ENCODE measurements at places on chromosomes 12 and 14.

- no peak for DNase-seq
These were observed 25.5 kb downstream of the ADIPOR2 start for GRCh38 chr12:1716215-1716862.

DNA sequence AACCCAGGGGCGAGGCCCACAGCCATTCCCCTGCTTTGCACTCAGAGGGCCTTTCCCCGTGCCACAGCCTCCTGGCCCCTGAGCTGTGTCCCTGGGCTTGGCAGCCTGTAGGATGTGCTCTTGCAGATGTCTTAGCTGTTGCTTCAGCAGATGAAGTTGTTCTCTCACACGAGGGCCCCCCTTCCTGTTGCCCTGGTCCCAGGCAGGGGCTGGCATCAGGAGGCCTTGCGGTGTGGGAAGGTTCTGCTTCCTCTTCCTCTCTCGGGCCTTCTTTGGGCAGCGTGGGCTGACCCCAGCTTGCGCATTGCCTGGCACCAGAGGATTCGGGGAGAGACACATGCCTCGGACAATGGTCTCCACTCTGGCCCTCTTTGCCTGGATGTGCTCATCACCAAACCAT lies 12.7 kb downstream of the PROX2 start:
- DNase-seq = no peak

DNA sequence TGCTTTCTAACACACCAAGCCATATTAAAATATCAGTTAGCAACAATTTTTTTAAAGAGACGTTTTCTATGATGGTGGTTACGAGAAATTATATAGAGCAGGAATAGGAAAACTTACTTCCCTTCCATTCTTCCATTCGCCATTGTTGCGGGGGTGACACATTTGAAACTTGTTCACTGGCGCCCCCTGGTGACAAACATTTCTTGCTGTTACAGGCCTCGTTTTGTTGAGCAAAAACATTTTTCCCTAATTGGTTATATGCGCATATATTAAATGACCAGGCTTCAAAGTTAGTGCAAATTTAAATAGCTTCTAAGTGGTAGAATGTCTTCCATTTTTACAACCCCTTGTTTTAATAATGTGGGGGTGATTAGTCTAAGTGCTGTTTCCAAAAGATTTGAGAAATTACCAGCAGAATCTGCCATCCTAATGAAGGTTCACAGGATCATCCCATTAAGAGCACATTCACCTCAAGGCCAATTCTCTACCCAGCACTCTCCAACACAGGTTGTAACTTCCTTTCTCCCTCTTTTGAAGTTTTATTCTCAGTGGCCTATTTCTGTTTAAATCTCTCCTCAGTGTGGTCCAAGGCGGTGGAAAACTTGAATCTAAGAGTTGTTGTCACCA lies 1124.7 kb downstream of the FLRT2 start:
- DNase-seq = no peak

DNA sequence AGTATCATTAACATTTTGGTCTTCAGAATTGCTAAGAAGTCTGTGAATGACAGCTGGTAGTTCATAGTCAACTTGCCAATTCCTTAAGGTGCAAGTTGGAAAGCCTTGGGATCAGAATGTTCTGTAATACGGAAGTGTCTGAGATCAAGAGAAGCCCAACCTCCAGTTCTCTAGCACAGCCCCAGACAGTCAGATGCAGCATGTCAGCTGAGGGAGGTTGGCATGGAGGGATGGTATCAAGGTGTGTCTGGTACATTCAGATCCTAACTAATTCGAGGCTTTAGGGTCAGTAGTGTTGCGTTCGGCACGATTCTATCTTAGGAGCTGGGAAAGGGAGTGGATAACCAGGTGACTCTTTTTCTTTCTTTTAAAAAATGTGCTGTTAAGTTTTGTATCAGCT lies 38.3 kb downstream of the FNTB start:
- no peak for DNase-seq

GRCh38 chr14:74195623-74196022 lies 43.6 kb upstream of the VSX2 start:
- no peak for DNase-seq

DNA sequence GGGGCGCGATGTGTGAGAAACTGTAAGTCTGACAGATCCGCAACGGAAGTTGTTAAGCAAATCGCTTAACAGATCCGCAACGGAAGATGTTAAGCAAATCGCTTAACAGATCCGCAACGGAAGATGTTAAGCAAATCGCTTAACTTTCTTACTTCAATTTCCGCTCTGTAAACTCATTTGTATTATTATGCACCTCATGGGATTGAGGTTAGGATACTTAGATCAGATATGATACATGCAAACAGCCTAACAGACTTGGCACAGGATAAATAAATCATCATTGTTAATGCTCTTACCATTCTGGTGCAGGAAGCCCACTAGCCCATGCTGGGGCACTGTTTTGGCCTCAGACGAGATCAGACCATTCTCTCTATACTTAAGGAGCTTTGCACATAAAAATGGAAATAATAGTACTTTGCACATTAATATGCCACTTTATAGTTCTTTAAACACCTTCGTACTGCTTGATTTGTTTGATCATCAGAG lies 399 bp downstream of the NCAPD2 start:
- DNase-seq = no peak

DNA sequence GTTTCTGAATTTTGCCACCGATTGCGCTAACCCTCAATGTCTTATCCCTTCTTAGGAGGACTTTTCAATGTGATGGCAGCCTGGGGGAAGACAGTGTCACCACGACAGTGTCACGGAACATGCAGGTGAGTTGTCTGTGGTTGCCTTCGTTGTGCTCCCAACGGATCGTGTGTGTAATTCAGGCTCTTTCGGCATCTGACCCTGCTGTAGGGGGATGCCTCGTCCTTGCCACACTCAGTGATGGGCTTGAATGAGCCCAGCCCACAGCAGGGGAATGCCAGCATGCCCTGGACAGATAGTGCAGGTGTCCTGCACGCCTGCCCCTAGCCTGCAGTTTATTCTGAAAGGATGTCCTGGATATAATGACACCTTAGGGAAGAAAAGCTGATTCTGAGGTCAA lies 123.8 kb upstream of the RTL1 start:
- DNase-seq = no peak

DNA sequence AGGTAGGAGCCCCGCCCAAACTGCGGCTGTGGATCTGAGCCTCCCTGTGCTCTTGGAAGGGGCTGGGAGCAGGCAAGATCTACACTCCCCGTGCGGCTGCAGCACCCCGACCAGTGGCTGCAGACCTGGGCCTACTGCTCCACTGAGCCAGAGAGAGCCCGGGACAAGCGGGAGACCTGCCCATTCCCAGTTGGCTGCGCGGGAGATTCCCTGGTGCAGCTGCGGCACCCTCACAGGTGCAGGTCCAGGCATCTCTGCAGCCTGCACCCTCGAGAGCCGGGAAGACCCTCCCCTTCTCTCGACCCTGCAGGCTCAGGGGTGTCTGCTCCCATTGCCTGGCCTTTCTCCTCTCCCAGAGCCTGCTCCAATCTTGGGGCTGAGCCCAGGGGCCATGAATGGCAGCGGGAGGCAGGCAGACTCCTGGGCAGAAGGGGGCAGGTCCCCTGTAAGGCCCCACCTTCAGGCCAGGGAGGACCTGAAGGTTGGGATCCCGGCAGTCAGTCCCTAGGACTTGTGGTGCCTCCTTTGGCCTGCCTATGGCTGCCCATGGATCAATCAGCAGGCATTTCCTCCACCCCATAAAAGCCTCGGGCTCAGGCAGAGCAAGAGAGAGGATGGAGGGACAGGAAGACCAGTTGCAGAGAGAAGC lies 8.8 kb upstream of the A2M start:
- DNase-seq = no peak

DNA sequence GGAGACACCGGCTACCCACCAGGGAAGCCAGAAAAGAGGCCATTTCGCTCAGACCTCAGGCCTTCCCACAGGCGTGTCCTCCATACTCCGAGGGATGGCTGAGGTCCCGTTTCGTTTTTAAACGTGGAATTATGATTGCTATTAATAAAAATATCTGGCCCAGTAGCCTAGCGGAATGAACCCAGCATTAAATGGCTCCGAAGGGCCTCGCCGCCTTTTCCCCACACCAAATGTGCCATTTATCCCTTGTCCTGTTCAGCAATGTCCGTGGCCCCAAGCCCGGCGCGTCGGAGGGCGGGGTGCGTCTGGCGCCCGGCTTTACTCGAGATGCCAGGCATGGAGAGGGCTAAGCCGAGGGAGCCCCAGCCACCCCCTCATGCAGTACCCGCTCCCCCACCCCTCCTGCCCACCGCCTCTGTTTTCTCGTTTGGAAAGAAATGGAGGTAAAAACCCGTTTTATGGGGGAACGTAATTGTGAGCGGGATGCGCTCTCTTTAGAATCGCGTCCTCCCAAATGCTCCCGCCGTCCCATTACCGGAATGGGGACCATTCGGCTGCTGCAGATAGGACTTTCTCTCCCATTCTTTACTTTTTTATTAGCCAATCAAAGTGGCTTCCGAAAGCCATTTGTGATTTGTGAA lies 5.7 kb downstream of the HOXC8 start:
- no peak for DNase-seq

GRCh38 chr12:8678661-8679111 lies 16.1 kb upstream of the MFAP5 start:
- DNase-seq = peak; percentile 93

DNA sequence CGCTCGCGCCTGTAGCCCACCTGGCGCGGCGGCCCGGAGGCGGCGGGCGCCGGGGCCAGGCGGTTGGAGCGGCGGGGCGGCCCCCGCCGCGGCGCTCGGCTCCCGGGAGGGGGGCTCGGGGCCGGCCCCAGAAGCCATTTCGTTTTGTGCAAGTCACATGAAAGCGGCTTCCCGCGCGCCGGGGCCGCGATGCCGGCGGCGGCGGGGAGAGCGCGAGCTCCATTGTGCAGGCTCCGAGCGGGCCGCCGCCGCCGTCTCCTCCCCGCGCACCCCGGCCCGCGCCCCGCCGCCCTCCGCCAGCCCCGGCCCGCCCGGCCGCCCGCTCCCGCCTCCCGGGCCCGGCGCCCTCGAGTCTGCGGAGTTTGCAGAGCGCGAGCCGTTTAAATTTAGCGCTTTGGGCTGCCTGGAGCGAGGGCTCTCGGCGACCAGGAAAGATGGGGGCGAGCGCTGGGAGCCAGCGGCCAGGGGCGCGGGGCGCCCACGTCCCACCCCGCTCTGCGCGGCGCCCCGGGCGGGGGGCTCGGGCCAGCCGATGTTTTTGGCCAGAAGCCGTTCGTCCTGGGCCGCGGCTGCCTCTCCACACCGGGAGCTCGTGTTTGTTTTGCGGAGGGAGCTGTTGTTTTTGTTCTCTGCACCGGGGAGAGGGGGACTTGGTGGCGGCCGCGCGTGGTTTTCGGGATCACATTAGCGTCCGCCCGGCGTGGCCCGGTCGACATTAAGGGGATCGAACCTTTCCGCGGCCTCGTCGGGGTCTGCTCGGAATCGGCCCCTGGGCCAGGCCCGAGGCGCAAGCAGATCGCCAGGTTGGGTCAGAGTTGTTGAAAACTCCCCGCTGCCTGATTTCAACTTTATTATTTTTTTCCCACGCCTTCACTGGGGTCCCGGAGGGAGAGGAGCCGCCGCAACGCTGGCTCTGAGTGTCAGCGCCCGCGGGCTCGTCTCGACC lies 982 bp downstream of the BCL7A start:
- no peak for DNase-seq

DNA sequence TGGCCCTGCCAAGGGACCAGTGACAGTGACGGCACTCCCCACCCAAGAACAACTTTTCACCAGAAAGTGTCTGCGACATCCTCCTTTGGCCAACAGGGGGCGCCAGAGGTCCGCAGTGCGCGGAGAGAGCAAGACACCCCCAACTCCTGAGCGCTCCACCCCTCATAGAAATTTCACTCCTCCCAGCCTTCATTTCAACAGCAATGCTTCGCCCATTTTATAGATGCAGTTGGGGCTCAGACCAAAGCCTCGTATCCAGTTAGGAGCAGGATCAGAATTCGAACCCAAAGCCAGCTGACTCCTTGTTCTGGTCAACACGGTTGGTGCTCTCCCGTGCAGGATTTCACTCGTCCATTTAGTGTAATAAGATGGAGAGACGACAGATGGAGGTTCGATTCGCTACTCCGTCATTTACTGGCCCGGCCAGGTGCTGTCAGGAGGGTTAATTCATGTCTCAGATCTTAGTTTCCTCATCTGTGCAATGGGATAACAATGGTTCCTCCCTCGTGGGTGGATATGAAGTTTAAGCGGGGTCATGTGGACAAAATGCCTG lies 2.4 kb upstream of the POP5 start:
- peak; percentile 11 for DNase-seq

- DNase-seq = no peak
These were observed 79.3 kb downstream of the UNC79 start for GRCh38 chr14:93510056-93510455.

GRCh38 chr12:119989731-119990381 lies 820 bp downstream of the BICDL1 start:
- peak; percentile 52 for DNase-seq

- DNase-seq = no peak
These were observed 157.8 kb upstream of the PKP2 start for GRCh38 chr12:33054371-33054770.

DNA sequence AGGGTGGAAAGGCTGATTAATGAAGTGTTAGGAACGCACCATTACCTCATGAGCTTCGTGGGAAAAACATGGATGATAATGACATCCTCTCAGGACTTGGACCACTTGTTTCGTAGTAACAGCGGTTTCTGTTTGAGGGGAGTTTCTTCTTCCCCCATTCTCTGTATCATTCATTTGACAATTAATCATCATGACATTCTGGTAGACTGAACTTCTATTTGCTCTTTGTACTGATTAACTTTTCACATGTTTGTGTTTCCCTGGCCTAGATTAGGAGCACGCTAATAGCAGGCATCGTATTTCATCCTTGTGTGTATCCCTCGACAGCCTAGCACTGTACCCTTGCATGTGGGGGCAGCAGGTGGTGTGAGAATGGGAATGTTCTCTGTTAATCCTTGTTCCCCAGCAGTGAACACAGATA lies 8.0 kb downstream of the LRRC74A start:
- no peak for DNase-seq

DNA sequence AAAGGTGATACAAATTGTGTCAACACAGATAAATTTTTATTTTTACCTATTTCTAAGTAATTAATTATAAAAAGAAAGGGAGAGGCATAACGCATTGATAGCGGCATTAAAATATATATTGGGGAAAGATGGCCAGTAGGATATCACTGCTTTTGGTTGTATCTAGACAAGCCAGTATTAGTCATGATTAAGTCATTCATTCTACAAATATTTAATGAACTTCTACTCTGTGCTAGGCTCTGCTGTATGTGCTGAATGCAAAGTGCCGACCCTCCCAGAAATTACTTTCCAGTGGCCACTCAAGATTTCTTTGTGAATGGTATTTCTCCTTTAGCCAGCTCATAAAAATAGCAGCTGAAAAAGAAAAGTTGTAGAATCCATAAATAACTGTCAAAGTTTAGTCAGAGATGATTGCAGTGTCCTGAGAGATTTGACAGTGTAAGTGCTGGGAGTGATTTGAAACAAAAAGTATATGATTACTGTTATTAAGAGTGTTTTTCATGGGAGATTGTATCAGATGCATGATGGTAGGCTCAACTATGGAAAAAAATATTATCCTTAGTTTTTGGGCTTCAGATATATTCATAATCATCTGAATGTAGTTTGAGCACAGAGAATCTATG lies 133.2 kb downstream of the MGAT4C start:
- no peak for DNase-seq

- DNase-seq = no peak
These were observed 8.8 kb downstream of the DDX47 start for GRCh38 chr12:12821975-12822374.

- no peak for DNase-seq
These were observed 1.4 kb downstream of the RIN3 start for GRCh38 chr14:92514844-92515514.

GRCh38 chr12:44889926-44890325 lies 13.8 kb upstream of the NELL2 start:
- DNase-seq = no peak

- DNase-seq = no peak
These were observed 57.8 kb upstream of the ARHGAP5 start for GRCh38 chr14:32019276-32019675.

Data from astrocyte (in vitro differentiated cells and primary cell).